ENCODE measurements at places on chromosomes 3 and 15. TPM values are rescaled to one million over a fixed set of nuclear protein-coding genes. Genes with fewer than 3 reads are reported as not detected.

Gene SUSD5
- total RNA-seq: 16.3 TPM

Gene CPEB1
- total RNA-seq: 66.1 TPM

Gene GNB4
- total RNA-seq: 23.0 TPM

Gene IL17RB
- 20.4 TPM for total RNA-seq

Gene SPATA12
- not detected for total RNA-seq

Gene TGM4
- total RNA-seq: not detected

Gene THRB
- 150 TPM for total RNA-seq

Gene SMCO1
- not detected for total RNA-seq

Gene ITIH3
- 0.98 TPM for total RNA-seq

Gene LYZL4
- total RNA-seq: not detected

Gene ISLR
- 33.6 TPM for total RNA-seq

Gene PLAAT1
- total RNA-seq: 9.9 TPM

Gene SENP8
- 7.2 TPM for total RNA-seq

Gene HTR3E
- total RNA-seq: not detected

Gene ETFA
- 92.6 TPM for total RNA-seq

Gene SLC12A1
- total RNA-seq: 2.7 TPM

Gene DNAH1
- 21.4 TPM for total RNA-seq

Gene LRRC49
- 62.2 TPM for total RNA-seq
